ENCODE measurements at places on chromosomes 12 and 14.

GRCh38 chr12:15435597-15435996 is 113.3 kb downstream of the PTPRO start:
- DNase-seq: no peak

- DNase-seq: no peak
These were observed 83.9 kb downstream of the EP400 start for GRCh38 chr12:132033627-132034026.

DNA sequence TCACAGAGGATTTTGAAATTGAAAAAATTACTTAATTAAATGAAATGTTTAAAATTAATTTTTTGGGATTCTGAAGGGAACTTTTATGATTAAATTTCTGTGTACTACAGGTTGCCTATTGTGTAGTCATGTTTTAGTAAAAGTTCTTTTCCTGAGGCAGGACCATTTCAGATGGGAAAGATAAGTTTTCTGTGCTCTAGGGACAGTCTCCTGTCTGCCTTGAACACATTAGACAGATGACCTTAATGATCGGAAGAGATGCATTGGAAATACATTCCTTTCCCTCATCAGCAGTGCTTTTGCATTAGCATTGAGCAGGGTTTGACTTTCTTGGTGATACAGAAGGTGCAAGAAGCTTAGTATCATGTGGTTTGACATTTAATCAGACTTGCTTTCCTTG is 28.1 kb downstream of the CRADD start:
- DNase-seq: no peak

- DNase-seq: no peak
These were observed 257.6 kb downstream of the ETNK1 start for GRCh38 chr12:22882559-22882958.

DNA sequence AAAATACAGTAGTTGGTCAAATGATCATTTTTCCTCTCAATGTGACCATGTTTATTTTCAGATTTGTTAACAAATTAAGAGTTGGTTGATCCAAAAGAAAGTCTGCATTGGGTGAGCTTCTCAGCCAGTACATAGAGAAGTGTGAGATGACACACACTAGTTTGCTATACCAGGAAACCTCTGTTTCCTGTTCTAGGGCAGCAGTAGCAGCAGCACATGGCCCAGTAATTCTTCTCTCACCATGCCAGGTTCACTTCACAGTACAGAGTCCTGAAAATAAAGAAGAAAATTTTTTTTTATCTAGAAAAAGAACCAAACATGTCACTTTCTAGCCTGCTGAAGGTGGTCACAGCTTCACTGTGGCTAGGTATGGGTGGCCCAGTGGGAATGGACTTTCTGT is 250.2 kb upstream of the OR4E1 start:
- DNase-seq: peak; percentile 48

DNA sequence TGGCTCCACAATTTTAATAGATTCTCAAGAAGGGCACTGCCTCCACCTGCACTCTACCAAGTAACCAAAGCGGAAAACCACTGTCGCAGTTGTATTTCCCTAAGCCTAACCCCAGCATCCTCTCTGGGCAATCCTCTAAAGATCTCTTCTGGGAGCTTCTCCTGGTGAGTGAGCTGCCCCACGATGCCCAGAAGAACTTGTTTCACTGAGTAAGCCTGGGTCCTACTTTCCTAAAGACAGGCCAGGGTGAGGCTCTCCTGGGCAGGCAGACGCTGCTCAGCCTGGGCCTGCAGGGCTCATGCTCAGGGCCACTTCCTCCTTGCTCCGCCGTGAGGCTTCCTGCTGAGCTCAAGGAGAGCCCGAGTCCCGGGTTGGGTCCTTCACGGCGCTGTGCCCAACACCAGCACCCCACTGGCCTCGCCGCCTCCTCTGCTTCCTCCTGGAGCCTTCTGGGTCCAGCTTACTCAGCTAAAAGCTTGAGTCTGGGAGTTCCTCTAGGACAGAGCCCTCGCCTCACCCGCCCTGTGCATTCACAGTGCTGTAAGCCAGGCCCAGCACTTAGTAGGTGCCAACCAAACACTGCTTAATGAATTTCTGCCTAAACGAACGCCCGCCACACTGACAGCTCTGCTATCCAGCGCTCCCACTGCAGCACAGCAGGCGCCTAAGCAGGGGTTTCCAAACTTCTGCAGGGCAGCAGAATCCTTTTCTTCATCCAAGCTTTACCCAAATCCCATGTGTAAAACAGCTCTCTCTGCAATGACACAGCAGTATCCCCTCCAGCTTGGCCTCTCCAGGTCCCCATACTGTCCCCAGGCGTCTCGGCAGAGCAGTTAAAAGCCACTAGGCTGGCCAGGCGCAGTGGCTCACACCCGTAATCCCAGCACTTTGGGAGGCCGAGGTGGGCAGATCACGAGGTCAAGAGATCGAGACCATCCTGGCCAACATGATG is 5.7 kb downstream of the RAB35 start:
- DNase-seq: peak; percentile 61

DNA sequence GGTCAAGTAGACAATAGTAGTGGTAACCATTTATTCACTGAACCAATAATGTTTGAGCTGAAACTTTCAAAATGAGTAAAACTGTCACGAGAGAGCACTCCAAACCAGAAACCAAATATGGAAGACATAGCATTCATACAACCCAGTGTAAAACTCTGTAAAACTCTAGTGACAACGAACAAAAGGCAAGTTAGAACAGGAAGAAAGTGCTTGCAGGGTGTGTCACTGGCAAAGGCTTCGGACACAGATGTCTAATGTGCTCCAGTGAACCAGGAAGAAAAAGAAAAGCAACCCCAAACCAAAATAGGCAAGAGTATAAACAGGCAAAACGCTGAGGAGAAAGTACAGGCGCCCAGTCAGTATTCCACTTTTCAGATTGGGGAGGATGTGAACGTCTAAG is 79.3 kb upstream of the FZD10 start:
- DNase-seq: no peak

DNA sequence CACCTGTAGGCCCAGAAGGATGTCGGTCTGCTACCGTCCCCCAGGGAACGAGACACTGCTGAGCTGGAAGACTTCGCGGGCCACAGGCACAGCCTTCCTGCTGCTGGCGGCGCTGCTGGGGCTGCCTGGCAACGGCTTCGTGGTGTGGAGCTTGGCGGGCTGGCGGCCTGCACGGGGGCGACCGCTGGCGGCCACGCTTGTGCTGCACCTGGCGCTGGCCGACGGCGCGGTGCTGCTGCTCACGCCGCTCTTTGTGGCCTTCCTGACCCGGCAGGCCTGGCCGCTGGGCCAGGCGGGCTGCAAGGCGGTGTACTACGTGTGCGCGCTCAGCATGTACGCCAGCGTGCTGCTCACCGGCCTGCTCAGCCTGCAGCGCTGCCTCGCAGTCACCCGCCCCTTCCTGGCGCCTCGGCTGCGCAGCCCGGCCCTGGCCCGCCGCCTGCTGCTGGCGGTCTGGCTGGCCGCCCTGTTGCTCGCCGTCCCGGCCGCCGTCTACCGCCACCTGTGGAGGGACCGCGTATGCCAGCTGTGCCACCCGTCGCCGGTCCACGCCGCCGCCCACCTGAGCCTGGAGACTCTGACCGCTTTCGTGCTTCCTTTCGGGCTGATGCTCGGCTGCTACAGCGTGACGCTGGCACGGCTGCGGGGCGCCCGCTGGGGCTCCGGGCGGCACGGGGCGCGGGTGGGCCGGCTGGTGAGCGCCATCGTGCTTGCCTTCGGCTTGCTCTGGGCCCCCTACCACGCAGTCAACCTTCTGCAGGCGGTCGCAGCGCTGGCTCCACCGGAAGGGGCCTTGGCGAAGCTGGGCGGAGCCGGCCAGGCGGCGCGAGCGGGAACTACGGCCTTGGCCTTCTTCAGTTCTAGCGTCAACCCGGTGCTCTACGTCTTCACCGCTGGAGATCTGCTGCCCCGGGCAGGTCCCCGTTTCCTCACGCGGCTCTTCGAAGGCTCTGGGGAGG is at the start of gene LTB4R:
LTB4R (plus strand) TSS at position 857 of the 959 bp plus-strand sequence. CDS start 4,150 bp downstream, outside the sequence.
- peak; percentile 73 for DNase-seq

GRCh38 chr12:129413295-129413694 is 490.5 kb downstream of the TMEM132D start:
- no peak for DNase-seq

- no peak for DNase-seq
These were observed 881 bp downstream of the HSD17B6 start for GRCh38 chr12:56763753-56764657.

DNA sequence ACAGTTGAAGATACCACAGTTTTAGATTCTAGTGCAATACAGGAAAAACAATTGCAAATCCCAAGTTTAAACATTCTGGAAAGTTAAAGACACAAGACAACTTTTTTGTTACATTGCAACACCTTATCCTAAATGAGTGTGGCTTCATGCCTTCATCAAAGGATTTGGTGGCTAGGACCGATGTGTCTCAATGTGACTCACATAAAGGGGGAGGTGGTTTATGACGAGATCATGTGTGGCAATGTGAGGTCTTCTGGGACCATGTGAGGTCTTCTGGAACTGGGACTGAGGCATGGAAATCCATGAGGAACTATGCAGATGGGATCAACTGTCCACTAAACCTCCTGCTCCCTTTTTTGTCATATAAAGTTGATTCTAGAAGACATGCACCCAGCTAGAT is 166.2 kb downstream of the PAX9 start:
- no peak for DNase-seq

DNA sequence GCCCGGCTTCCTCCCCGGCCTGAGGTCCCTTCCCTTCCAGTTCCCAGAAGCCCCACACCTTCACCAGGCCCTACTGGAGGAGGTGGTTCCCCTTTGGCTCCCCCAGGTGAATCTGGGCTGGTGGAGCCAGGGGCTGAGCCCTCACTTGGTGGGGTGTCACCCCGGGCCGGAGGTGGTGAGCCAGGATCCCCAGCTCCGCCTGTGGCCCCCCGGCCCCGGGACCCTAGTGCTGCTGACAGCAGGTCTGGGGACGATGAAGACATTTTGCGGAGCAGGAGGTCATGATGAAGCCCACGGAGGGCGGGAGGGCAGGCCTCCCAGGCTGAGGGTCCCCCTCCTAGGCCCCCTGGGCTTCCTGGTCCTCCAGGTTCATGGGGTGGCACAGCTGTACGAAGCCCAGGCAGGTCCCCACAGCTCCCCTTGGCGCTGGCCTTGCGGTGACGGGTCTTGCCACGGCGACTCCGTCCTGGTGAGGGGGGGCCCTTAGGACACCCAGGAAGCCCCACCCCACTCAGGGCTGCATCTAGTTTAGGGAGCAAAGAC is 16.6 kb downstream of the MAP3K12 start:
- DNase-seq: no peak

- DNase-seq: no peak
These were observed 1.5 kb upstream of the KRT5 start for GRCh38 chr12:52521568-52522266.

DNA sequence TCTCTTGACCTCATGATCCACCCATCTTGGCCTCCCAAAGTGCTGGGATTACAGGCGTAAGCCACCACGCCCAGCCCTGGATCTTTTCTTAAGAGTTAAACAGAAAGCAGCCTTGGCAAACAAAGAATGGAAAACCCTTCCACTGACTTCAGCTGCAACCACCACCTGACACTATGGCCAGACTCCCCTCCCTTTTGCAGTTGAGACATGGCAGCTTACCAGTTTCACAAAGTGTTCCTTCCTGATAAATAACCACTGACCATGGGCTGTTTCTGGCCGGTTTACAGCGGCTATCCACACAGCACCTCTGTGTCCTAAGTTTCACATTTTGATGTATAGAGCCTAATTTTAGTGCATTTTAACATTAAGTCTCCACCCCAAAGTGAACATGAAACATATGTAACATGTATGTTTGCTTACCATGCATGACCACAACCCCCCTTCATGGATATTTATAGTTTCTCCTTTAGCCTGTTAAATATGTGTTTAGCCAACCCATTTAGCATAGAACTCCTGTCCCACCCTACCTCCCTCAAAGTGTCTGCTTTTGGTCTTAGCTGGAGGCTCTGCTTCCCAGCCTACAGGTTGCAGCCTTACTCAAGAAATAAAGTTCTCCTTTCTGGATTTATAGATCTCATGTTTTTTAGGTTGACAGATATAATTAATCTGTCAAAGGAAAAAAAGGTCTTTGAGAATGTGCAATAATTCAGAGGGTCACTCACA is 32.7 kb upstream of the RAB21 start:
- DNase-seq: no peak

- no peak for DNase-seq
These were observed 784.1 kb upstream of the TBX3 start for GRCh38 chr12:115468087-115468510.

All from CD4-positive, alpha-beta memory T cell (primary cell).